ENCODE measurements at places on chromosomes 1 and 21.

GRCh38 chr1:65979136-65980044, 186.7 kb downstream of the PDE4B start:
- no peak for DNase-seq

DNA sequence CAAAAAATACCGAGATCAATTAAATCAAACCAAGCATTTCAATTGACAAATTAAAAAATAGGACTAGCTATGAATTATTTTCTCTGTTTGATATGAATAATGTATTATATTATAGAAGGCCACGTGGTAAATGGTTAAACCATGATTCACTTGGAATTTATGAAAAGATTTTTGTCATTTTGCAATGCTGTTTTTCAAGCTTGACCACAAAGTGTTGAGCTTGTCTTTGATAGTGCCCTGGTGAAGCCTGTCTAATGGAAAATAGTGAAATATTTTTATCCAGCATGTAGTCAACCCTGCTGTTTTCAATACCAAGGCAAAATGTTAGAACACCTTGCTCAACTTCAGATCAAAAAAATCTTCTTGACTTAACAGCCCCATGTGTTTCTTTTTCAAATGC, 288.0 kb upstream of the PRMT6 start:
- DNase-seq = no peak

DNA sequence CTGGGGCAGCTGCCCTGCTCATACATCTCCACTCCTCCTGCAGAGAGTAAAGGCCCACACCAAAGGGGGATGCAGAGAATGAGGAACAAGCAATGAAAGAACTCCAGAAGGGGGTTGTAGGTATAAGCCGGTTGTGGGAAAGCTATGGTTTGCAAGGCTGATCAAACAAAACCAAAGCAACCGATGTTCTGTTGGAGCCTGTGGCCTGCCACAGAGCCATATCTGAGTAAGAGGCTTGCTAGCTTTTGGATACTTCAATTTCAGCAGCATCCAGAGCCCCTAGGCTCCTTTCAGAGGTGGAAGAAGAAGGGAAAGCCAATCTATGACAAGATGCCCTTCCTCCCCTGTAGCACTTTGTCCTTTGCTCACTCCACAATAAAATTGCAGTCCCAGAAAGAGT, 163.2 kb downstream of the RRAGC start:
- DNase-seq = no peak

- no peak for DNase-seq
Observed at GRCh38 chr1:202046227-202046626, 35.8 kb downstream of the ELF3 start.

DNA sequence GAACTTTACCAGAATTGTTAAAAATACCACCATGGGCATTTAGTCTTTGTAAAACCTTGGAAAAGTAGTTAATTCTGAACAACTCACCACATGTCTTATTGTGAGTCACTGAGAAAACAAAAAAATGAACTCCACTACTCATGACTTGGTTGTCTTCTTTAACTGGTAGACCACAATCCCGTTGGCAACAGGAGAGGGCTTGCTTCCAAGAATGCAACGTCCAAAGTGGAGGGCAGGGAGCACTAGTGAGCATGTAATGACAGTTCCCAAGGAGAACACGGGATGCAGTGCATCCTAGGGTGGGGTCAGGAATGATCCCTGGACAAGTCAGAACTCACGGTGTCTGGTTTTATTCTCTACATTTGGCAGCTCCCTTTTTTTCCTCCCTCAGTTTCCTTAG, 15.2 kb upstream of the HMCN1 start:
- DNase-seq = no peak

All from CD4-positive, alpha-beta T cell treated with Interleukin-6 at 100 ng/mL for 8 hours (primary cell).